ENCODE measurements at places on chromosomes 5 and 9.

GRCh38 chr5:31581498-31582099 is 49.5 kb downstream of the C5orf22 start:
- peak; percentile 30 for DNase-seq

DNA sequence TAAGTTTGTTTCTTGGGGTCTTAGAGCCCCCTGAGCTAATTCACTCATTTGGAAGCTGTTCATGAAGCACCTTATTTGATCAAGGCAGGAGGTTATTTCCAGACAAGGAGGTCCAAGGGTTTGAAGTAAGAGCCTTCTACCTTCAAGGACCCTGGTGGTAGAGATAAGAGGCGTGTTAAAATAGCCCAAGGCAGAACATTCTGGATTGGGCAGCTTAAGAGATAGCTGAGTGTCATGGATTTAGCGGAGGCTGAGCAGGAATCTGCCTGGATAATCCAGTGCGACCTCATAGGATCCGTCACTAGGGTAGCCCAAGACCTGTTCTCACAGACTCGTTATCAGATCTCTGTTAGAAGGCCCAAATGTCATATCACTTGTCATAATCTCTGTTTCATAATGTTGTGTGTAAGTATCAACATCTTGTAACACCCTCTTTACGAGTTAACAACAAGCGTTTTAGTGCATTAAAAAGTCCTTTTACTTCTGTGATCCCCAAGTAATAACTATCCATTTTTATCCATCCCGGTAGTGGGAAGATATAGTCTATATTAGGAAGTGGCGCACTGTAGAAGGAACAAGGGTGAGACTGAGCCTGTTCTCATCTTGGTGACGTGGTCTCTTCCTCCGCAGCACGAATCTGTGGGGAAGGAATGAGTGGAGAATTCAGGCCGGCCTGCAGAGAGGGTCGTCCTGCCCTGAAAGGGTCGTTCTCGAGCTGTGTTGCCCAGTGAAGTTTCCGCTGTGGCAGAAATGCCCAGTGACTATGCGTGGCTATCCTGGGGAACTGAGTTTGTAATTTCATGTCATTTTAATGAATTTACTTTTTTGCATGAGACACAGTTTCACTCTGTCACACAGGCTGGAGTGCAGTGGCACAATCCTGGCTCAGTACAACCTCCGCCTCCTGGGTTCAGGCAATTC is 28.8 kb downstream of the SLC25A25 start:
- DNase-seq: no peak

DNA sequence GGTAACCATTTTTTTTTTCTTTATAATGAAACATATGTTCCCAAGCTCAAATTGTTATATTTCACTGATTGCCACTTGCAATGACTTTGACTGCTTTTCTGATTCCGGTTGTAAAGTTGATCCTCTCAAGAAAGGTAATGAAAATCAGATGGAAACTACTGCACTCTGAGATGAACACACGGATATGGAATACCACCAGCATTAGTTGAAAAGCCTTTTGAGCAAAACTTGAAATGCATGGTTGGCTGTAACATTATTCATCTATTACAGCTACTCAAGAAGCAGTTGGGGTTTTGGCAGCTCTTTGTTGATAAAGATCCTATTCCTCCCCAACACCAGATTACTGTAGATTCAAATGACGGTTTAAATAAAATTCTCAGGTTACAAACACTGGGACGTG is 591.6 kb upstream of the DMAC1 start:
- no peak for DNase-seq

DNA sequence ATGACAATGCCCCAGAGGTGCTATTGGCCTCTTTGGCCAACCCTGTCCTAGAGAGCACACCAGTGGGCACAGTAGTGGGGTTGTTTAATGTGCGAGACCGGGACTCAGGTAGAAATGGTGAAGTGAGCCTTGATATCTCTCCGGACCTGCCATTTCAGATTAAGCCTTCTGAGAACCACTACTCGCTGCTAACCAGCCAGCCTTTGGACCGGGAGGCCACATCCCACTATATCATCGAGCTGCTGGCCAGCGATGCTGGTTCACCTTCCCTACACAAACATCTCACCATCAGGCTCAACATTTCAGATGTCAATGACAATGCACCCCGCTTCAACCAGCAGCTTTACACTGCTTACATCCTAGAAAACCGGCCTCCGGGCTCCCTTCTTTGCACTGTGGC is 1.4 kb downstream of the PCDHGC5 start:
- no peak for DNase-seq

DNA sequence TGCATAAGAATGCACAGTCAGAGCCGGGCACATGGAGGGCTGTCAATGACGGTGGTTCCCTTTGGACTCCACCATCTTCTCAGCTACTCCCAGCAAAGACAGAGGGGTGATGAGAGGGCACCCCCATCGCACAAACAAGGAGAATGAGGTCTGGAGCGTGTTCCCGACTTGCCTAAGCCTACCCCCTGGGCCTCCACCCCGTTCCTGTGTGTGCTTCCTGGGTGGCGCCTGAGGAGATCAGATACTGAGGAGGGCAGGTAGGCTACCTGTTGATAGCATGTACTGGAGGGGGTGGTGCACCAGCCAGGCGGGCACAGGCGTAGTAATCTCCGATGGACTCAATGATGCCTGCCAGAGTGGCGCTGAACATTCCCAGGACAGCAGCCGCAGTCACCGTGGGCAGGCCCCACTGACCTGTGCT is 4.1 kb downstream of the SLC23A1 start:
- no peak for DNase-seq

DNA sequence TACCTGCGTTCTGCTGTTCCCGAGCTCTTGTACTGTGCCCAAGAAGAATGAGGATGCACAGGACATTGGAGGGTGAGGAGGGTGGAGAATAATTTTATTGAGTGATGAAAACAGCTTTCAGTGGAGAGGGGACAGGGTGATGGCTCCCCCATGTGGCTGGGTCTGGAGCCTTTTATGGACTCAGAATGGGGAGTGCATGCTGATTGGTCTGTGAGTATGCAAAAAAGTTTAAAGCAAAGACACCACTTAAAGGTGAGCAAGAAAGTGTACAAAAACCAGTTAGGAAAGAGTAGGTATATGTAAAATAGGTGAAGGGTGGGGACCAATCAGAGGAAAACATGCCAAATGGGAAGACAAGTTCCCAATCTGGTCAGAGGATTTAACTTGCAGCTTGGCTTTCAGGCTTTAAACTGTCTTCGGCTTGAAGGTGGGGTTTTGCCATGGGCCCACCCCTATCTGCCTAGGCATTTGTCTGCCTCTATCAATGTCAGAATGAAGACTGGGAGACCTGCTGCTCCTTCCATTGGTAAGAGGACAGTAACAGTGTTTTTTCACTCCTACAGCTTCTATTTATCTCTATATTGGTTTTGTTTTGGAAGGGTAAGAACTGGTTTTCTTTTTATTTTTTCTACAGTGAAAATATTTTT is 118.0 kb upstream of the RAI14 start:
- no peak for DNase-seq

GRCh38 chr9:104810421-104811339 is 46.8 kb downstream of the NIPSNAP3B start:
- no peak for DNase-seq

- no peak for DNase-seq
Observed at GRCh38 chr9:89768650-89769071, 163.8 kb downstream of the GADD45G start.

DNA sequence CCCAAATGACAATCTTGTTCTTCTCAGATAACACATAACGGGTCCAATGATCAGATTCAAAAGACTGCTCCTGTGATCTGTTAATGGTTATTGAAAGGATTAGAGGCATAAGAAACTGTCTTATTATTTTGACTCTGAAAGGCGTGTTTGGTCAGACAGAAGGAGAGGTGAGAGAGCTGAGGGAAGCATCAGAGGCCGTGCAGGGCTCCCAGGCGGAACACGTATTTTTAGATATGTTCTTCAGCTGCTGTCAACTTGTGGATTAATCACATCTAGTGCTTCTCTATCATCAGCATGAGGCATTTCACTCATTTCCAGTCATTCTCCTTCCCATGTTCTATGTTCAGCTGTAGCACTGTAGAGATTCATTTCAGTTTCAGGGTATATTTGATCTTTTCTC is 199.8 kb downstream of the MAPKAP1 start:
- DNase-seq: no peak

DNA sequence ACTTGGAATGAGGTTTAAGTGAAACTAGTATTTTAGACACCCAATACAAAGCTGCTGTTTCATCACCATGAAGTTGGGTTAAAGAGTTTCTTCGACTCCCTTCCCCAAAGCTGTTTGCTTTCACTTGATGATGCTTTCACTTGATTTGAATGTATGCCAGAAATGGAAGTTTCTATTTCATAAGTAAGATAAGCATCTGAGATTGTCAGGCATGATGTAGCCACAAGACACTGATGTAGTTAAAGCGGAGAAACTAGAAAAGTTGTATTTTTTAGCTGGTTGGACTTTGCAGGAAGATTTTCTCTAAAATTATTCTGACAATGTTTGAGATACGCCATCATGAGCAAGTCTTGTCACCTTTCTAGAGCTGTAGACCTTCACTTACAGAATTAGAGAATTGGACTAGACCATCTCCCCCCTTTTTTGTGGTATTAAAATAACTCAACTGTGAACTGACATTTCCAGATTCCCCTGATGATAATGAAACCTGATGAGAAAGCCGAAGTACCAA is 20.0 kb downstream of the MOCS2 start:
- DNase-seq: peak; percentile 32

DNA sequence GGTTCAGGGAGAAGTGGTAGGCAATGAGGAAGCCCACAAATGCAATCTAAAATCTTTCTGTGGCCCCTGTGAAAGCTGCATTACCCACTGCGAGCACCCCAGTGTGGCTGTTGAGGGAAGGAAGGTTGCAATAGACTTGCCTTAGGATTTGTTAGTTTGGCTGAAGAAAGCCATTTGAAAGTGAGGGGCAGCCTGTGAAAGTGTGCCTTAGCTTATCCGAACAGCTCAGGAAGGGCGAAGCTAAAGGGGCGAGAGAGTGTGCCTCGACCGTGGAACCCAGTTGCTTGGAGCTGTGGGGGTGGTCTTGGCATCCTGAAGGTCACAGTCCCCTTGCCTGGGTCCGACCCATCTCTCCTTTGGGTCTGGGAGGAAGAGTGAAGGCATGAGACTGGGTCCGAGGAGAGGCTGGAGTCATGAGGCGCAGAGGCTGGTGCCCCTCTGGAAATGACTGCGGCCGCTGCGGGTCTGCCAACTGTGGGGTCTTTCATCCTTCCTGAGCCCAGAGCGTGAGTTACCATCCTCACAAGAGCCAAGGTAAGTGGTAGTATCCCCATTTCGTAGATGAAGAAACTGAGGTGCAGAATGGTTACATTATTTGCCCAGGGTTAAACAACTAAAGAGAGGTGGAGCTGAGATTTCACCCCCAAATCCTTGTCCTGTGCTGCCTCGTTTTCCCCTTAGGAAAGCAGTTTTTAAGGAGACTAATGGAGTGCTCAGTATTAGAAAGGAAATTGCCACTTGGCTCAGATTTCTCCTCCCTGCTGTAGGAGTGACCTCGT is 24.4 kb downstream of the SLC25A25 start:
- DNase-seq: no peak

DNA sequence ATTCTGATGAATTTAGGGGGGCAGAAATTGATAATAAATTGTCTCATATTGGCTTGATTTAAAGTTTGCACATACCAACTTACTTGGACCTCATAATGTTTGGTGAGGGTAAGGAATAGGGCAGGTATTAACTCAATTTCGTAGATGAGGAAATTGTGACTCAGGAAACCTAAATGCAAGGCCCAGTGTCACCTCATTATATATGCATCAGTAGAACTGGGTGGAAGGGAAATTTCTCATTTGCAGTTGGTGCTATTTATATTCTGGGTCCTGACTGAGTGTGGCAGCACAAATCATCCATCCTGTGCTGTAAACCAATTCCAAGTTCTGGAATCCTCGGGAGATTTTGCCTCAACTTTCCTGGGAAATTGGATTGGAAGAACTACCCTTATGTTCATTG is 103.0 kb downstream of the SPATA31D1 start:
- DNase-seq: no peak

- DNase-seq: no peak
Observed at GRCh38 chr5:6721442-6721841, 8.2 kb downstream of the TENT4A start.

- no peak for DNase-seq
Observed at GRCh38 chr9:108640230-108640629, 215.6 kb downstream of the ACTL7B start.

GRCh38 chr9:22657713-22658112 is 211.1 kb downstream of the DMRTA1 start:
- DNase-seq: no peak

- DNase-seq: no peak
Observed at GRCh38 chr5:2284678-2285077, 402.0 kb upstream of the IRX4 start.

DNA sequence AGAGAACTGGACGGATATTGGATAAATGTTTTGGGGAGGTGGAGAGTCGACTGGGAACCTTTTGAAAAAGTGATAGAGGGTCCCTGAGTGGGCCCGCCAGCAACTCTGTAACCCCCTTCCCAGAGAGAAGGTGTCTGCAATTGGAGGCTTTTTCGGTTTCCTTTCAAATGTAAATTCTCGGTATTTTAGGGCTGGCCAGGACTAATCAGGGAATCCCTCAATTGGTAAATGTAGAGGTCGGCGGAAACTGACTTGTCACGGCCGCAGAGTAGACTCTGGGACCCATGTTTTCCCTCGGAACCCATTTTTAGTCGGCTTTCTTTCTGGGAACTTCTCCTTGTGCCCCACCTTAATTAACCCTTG is 524 bp downstream of the CCNB1 start:
- no peak for DNase-seq

- DNase-seq: no peak
Observed at GRCh38 chr5:15249152-15249551, 250.8 kb upstream of the FBXL7 start.

DNA sequence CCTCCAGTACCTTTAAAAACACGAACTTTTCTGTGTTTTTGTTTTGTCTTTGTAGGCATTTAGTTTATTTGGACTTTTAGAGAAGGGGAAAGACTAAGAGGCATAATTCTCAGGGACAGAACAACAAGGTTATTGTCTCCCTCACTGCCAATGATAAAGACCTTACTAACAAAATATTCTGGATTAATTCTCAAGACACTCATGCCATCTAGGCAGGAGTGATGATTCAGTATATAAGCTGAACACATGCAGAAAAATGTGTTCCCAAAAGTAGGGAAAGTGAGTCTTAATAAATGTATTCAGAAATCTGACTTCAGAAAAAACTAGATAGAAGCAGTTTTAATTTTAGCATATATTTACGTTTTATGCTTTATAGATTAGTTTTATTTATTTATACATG is 17.4 kb upstream of the ASPN start:
- no peak for DNase-seq

- no peak for DNase-seq
Observed at GRCh38 chr9:15146268-15146700, 160.7 kb downstream of the TTC39B start.

DNA sequence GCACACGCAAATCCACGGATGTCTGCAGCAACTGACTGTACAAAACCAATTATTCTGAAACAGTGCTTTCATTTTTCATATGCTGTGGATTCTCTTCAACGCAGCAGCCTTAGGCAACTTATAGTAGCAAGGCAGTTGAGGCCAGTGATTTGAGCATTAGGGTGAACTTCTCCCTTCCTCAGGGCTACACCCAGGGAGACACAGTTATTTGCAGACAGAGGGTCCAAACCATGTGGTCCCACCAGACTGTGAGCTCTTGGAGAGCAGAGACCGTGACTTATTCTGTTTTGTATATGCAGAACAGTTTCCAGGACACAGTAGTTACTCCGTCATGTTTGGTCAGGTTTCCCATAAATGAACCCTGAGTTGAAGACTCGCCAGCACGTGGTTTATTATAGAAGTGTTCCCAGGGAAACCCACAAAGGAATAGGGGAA is 19.0 kb upstream of the WHRN start:
- DNase-seq: no peak

Measured in CD4-positive, alpha-beta memory T cell (primary cell).